ENCODE measurements at places on chromosomes 16 and 17.
A peak's percentile ranks its signal among the peaks of the same experiment; 100 is the strongest.

DNA sequence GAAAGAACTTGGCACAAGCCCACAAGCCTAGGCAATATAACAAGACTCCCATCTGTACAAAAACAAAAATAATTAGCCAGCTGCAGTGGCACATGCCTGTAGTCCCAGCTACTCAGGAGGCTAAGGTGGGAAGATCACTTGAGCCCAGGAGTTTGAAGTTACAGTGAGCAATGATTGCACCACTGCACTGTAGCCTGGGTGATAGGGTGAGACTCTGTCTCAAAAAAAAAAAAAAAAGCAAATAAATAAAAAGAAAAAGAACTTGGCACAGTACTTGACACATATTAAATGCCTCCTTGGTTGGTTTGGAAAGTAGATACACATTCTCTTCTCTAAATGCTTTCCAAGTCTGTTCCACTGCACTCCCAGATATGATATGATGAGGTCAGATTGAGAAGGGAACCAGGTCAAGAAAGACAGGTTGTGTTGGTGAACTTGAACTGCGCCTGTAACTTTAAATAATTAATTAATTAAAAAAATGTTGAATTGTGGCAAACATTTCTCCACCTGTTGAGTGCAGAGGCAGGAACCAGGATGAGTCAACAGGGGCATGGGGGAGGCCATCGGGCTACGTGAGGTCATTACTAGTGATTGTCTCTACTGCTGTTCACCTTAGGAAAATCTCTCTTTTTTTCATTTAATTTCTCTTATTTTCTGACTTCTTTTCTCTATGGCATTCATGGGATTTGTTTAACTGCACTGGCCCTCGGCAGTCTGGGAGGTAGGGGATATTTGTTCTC lies 25.9 kb upstream of the EFCAB13 start:
- DNase-seq: no peak

GRCh38 chr16:4272114-4272956 lies 488 bp downstream of the TFAP4 start:
- no peak for DNase-seq

DNA sequence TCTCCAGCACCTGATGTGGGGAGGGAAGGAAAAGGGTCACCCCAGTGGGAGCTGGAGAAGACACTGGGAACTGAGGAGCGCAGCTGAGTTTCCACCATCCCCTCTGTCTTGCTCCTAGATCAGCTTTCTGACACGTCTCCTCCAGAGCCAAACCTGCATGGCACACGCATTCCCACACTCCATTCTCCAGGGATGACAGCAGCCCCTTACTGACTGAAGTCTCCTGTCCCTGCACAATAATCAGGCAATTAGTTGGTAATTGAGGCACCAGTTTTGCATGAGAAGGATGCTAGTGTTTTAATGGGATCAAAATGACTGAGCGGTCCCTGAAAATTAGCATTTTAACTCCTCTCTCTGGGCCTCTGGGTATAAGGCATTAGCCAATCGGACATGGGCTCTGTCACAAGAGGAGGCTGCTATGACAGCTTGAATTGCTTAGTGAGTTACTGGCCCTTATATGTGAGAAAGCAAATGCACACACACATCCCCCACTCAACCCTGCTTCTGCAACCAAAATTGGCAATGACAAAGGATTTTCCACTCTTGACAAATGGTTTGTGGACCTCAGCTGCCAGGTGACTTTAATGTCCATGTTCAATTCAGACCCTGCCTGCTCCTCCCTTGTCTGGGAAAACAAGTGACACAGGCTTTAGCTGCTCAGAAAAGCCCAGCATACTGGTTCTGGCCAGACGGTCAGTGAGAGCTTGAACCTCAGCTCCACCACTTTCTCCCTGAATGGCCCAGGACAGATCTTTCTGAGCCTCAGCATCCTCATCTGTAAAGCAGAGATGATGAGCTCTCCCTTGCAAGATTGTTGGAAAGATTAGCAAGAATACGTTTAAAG lies 57.2 kb upstream of the SREBF1 start:
- DNase-seq: no peak

- DNase-seq: peak; percentile 52
Observed at GRCh38 chr17:78258323-78259191, 27.1 kb downstream of the TMEM235 start.

DNA sequence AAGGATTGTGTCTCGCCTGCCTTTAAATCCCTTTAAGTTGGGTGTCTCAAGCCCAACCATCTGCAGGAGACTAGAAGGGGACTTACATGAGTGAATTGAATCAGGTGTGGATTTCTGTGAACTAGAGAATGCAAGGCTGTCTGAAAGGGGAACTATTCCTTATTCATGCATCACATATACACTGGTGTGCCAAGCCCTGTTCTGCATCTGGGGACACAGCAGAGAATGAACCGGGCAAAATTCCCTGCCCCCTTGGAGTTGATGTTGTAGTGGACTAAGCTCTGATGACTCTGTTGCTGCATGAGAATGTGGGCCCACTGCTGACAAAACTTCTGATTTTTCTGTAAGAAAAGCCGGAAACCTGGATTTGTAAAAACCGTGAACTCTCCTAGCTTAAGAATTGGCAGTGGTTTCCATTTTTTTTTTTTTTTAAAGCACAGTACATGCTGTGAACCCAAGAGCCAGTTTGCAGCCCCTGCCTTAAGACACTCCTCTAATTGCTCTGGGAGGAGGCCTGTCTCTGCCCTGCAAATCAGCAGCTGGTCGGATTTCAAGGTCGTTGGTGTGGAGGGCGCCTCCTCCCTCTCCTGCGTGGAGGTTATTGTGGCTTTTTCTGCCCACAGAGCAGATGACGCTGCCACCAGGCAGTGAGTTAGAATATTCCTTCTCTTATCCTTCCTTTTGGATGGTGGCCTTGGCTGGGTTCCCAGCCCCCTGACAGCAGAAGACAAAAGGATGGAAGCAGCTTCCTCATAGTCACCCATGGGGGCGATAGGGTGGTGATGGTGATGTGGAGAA lies 131.0 kb downstream of the PRKCB start:
- DNase-seq: no peak

DNA sequence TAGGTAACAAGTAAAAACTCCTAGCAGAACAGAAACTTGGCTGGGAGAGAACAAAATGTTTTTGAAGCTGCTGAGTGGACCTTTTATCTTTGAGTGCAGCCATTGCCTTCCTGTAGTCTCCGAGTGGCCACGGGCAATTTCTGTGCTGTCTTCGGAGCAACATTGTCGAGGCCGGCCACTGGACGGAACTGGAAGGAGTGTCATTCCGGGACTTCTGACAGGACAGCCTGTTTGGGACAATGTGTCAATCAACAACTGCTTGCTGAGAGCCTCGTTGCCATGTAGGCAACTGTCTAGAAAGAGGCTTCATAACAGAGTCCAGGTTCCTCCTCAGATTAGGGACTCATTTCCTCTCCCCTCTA lies 96.2 kb upstream of the CDYL2 start:
- no peak for DNase-seq

DNA sequence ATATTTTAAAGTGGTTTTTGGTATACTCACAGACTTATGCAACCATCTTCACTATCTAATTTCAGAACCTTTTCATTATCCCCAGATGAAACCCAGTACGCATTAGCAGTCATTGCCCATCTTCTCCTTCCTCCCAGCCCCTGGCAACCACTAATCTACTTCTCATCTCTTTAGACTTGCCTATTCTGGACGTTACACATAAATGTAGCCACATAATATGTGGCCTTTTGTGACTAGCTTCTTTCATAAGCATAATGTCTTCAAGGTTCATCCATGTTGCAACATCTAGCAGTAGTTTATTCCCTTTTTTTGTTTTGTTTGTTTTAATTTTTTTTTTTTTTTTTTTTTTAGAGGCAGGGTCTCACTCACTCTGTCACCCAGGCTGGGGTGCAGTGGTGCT lies 28.5 kb upstream of the C17orf107 start:
- DNase-seq: no peak

DNA sequence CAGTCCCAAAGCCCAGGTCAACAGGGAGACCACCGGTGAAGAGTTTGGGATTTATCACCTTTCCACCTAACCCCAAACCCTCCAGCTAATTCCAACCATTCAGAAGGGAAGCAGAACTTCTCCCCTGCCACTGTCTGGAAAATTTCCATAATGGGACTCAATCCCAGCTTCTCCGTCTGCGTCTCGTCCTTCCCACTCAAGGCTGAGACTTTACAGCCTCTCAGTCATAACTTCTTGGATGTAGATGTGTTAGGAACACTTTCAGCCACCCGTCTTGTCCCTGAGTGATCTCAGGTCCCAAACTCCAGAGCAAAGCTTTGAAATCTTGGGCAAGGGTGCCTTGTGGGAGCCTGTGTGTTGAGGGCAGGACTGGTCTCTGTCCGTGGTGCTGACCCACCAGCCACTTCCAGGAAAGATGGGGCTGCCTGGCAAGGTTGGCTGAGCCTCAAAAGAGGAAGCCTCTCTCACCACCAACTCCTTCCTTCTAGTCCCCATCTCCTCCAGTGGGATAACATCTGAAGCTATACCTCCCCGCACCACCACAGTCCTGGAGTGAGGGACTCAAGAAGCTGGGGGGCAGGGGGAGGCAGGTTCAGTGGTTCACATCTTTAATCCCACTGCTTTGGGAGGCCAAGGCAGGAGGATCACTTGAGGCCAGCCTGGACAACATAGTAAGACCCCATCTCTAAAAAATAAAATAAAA lies 9.3 kb downstream of the GAS2L2 start:
- DNase-seq: no peak

DNA sequence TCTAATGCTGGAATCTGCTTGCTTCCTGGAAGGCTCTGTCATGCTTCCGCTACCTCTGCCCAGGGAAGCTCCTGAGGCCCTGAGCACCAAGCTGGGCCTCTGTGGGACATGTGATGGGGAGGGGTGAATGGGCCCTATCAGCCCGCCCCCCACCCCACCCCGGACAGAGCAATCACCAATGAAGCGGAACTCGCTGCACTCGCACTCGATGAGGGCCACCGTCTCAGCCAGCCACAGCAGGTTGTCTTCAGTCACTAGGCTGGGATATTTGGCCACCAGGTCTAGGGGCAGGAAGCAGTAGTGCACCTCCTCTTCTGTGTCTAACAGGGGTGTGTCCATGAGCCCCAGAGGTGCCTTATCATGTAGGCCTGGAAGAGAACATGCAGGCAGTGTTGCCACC lies 23.6 kb downstream of the KCTD19 start:
- no peak for DNase-seq

- no peak for DNase-seq
Observed at GRCh38 chr17:61201211-61201610, 198.4 kb upstream of the TBX2 start.

DNA sequence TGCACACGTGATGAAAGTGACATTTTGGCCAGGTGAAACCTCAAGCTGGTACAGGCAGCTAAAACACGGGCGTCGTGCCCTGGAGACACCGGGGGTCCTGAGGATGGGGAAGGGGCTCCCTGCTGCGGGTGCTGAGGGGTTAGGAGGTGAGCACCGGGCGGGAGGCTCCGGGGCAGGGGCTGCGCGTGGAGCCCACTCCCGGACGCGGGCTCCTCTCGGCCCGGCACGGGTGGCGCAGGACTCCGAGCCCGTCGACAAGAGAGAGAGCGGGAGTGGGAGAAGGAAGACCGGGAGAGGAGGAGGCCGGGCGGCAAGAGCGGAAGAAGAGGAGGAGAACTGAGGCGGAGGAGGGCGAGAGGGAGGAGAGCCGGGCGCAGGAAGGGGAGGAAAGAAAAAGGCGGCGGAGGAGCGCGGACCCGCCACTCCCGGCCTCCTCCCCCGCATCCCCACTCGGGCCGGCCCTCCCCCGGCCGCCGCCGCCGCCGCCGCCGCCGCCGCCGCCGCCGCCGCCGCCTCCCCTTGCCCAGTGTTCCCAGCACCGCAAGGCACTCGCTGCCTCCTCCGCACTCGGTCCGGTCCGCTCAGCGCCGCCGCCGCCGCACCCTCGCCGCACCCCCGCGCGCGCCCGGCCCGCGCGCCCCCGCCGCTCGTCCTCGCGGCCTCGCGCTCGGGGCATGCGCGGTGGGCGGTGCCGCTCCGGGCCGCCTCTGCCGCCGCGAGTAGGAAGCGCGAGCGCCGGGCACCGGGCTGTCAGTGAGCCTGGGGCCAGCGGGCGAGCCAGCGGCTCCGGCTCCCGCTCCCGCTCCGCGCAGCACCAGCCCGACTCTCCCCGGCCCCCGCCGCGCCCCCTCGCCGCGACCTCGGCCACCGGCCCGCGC lies at the start of gene PRKCA:
Gene PRKCA (plus strand): TSS at position 750 of the 878 bp plus-strand sequence.
- DNase-seq: peak; percentile 52

DNA sequence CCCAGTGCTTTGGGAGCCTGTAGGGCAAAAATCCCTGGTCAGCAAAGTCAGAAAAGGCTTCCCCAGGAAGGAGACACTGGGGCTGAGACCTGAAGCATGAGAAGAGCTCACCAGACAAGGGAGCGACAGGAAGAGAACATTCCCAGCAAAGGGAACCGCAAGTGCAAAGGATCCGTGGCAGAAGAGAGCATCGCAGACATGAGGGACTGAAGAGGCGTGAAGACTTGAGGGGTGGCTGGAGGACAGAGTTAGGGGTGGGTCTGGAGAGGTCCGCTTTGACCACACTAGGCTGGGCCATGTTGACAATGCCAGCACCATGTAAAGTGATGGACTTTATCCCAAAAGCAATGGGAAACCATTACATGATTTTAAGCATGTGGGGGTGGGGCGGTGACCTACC lies 128.1 kb upstream of the IRX3 start:
- DNase-seq: no peak

DNA sequence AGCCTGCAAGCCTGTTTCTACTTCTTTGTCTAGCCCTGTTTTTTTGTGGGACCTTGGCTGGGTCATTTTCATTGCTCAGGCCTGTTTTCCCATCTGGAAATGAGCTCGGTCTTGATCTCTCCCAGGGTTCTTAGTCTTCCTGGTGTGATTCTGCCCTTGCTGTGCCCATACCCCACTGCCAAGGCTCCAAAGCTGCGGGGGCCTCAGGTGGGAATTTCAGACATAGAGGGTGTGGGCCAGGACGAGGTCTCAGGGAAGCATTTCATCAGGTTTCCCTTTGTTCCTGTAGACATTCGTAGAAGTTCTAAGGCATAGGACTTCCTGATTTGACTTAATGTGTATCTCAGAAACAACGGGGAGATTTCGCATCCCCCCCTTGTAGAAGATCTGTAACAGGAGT lies 5.8 kb downstream of the MPRIP start:
- DNase-seq: no peak

GRCh38 chr17:81870981-81871386 lies at the start of gene ARHGDIA:
TSS of gene ARHGDIA (minus strand) at chr17:81871337. CDS start at chr17:81869930, 1,407 bp downstream.
- DNase-seq: no peak

DNA sequence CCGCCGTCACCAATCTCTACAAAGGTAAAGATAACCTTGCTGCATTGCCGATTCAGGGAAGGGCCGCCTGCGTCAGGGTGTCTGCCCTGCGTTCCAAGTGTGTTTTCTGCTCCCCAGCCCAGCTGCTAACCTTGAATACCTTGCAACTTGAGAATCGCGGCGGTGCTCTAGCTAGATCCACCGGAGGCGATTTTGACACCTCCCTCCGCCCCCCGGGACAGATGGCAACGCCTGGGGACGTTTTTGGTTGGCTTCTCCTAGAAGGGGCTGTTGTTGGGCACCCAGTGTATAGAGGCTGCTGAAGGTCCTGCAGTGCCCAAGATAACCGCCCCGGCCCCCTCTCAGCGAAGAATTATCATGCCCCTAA lies 1.5 kb downstream of the HAPSTR1 start:
- DNase-seq: no peak

DNA sequence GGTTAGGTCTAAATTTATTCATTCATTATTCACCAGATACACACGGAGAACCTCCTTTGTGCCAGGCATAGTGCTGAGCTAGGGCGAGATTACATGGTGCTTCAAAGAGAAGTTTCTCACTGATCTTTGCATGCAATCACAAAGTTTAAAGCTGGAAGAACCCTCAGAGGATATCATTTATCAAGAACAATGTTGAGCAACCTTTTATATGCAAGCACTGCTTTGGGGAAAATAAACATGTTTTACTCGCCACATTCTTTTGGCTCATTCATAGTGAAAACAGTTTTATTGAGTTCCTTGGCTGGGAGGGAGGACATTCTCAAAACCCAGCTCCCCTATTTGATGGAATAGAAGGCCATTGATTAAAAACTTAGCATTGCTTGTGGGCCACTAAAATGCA lies 49.8 kb upstream of the XYLT1 start:
- DNase-seq: no peak
